HepG2 (cell line): ENCODE measurements at places on chromosomes 12 and 14.
A peak's percentile ranks its signal among the peaks of the same experiment; 100 is the strongest.

- DNase-seq = no peak
These were observed 69.0 kb upstream of the GPHB5 start for GRCh38 chr14:63387711-63388110.

GRCh38 chr14:90883782-90884181 lies 67.6 kb upstream of the TTC7B start:
- DNase-seq = no peak

DNA sequence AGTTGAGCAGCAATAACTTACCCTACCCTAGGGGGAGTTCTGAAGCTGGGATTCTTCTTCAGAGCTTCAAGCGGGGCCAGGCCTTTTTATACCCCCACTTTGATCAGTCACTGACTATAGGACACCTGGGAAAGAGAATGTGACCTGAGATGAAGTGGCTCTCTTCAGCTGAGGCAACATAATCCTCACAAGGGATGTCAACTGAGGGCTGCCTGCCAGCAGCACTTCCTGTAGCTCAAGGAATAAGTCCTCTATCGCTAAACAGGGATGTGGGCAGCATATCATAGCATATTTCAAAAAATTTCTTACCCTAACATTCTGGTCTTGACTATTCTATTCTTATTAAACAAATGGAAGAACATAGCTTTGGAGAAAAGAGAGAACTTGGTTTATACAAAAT lies 17.4 kb downstream of the LGALS3 start:
- no peak for DNase-seq

- DNase-seq = no peak
These were observed 17.1 kb downstream of the POU6F1 start for GRCh38 chr12:51200806-51201205.

DNA sequence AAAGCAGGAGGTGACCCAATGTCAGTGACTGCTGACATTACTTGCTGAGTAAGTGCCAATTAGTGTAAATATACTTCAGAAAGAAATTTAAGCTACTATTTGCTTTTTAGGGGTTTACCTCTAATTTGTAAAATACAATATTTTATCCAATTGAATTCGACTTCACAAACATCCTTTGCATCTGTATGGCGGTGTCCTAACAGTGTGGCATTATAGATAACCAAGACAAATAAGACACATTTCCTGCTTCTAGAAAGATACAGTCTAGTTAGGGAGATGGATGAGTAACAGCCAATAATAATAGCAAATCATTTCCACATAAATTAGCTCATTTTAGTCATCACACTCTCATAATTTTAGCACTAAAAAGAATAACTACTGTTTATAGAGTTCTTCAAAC lies 196.5 kb downstream of the AKAP6 start:
- DNase-seq = no peak

- no peak for DNase-seq
These were observed 129.2 kb upstream of the SLCO1B1 start for GRCh38 chr12:21001778-21002177.

DNA sequence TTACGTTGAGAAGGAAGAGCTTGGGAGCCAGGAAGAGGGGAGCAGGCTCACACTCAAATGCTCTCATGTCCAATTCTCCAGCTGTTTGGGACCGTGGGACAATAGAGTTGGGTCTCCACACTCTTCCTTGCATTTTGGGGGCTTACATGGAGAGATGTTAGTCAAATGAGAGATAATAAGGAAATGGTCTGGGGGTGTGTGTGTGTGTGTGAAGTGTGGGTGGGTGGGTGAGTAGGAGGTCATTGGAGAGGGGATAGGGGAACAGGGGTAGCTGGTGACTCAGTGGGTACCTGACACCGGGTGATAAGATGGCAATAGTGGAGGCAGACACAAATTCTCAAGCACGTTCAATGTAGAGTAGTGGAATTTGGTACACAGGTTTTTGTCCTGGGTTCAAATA lies 68.0 kb downstream of the B4GALNT3 start:
- DNase-seq = no peak

DNA sequence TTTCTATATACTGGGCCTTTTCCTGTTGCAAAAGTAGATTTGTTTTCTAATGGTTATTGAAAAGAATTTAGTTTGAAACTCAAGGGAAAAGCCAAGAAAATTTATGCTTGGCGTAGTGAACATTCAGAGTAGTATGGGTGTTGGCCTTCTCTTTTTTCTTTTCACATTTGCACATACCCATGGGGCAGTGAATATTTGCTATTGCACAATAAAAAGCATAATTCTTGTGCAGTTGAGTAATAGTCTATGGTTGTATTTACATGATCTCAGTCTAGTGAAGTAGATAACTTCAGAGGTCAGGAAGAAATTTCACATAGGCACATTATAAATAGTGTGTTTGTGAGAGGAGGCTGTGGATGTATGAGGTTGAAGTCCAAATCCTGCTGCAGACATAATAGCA lies 158.1 kb downstream of the FLRT2 start:
- DNase-seq = no peak

DNA sequence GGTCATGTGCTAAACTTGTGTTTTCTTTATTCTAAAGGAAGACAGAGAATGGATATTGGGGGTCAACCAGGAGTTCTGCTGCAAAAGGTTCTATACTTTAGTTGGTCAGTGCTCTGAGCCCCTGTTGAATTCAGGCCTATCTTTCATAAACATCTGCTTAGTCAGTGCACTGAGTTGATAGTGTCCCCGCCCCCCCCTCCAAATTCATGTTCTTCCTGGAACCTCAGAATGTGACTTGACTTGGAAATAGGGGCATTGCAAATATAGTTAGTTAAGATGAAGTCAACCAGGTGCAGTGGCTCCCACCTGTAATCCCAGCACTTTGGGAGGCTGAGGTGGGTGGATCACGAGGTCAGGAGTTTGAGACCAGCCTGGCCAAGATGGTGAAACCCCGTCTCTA lies 23.3 kb downstream of the CHST11 start:
- no peak for DNase-seq

DNA sequence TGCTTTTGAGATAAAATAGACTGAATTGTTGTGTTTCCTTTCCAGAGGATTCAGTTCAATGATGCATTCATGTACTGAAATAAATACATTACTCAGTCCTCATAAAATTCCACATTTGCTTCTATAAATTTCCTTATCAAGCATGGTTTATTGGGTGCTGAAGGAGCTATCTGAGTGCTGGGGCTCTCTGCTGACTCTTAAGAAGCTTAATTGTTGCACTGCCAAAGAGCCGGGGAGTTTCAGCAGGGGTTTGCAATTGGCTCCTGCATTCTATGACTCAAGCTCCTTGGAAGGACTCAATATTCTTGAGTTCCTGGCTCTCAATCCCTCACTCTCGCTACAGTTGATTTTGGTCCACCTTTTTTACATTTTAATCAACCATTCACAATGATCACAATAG lies 69.8 kb upstream of the PYGL start:
- DNase-seq = no peak

DNA sequence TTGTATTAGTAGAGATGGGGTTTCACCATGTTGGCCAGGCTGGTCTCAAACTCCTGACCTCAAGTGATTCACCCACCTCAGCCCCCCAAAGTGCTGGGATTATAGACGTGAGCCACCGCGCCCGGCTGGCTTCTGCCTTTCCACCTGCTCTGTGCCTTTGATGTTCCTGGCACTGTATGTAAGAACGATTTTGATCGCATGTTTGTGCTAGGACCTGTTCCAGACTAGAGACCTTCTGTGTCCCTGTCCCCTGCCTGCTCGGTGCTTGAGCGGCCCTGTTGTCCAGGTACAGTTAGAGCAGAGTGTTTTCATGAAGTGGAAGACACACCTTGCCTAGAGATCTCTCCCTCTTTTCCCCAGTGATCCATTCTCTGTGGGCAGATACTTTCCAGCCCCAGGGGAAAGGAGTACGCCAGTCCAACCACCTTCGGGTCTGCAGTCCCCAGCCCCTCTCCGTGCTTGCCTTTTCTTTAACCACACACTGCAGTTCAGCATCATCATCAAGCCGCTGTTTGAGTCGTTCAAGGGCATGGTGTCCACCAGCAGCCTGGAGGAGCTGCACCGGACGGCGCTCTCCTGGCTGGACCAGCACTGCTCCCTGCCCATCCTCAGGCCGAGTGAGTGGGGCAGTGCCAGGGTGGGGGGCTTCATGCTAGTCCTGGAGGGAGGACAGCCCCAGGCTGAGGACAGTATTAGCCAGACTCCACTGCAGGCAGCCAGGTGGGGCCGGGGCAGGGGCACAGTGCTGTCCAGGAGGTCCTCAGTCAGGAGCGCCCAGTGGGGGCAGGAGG lies 33.4 kb downstream of the IL31 start:
- DNase-seq = no peak

- no peak for DNase-seq
These were observed 42.1 kb upstream of the FZD10 start for GRCh38 chr12:130120012-130120805.

DNA sequence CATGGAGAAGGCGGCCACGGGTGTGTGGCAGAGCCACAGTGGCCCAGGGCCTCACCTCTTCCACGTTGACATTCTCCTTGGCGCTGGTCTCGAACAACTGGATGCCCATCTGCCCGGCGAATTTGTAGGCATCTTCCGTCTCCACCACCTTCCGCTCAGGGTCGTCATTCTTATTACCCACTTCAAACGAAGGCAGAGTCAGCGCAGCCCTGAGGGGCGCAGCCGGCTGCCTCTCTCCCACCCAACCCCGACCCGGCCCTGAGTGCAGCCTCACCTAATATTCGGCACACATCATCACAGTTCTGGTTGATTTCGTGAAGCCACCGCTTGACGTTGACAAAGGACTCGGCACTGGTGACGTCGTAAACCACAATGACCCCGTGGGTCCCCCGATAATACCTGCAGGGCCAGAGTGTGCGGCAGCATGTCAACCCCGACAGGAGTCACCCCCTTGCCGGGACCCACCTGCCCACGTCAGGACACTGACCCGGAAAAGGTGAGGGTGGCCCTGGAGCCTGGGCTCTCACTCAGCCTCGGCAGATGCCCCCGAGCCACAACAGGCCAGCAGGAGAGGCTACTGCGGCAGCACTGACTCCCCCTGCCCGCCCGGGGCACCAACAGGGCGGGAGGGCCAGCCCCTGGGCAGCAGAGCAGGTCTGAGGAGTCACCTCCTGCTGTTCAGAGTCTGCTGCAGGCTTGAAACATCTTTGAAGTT lies 17.6 kb downstream of the RAB35 start:
- no peak for DNase-seq

- no peak for DNase-seq
These were observed 157.6 kb downstream of the SUDS3 start for GRCh38 chr12:118534003-118534402.

DNA sequence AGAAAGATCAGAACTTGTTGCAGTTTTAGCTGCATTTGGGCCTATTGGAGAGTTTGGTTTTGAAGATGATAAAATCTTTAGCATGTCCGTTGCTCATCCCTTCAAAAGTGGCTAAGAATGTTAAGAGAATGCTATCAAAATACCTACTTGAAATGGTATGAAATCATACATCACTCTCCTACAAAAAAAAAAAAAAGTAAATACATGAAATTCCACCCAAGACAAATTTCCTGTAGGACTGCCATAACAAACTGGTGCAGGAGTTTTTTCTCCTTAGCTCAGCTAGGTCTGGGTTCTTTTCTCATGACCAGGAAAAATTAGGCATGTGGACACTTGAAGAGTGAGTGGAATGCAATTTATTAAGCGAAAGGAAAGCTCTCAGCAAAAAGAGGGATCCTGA lies 15.9 kb upstream of the FAR2 start:
- no peak for DNase-seq

DNA sequence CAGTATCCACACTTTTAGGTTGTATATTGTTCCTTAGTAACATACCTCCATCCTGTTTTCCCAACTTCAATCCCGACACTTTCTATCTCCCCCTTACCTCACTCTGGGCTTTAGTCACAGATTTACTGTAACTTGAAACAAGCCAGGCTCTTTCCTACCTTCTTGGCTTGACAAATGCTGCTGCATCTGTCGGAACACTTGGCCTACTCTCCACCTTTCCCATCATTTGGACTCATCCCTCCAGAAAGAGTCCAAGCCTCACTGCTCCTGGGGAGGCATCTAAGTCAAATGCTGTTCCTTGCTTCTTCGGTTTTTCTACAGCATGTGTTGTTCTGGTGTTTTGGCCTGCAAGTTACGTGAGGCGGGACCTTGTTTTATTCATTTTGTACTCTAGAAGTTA lies 142.4 kb downstream of the DACT1 start:
- DNase-seq = no peak

- peak; percentile 11 for DNase-seq
These were observed 76.9 kb upstream of the REP15 start for GRCh38 chr12:27619308-27619707.

DNA sequence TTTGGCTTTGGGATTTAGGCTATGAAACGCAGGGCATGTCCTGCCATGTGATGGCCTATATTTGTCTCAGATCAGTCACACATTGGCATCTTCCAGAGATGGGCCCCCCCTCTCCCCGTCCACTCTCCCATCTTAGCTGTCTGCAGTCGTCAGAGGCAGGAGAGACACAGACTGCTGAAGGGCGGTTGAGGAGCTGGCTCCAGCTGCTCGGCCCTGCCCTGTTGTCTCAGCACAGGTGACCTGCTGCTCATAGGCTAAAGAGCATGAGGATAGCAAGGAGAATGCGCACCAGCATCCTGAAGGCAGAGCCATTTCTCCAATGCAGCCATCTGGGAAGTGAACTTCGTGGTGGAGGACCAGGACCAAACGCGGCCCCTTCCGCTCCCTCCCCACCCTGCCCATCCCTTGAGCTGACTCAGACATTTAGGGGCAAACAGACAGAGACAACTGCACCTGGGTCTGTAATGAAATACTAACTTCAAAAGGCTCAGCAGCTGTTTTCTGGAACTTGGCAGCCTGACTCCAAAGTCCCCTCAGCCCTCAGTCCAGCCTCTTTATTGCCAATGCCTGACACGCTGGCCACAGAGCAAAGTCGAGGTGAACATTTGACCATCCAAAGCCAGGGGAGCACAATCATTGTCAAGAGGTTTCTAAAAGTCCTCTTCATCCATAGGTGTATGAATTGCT lies 22.3 kb downstream of the FZD10 start:
- DNase-seq = no peak

DNA sequence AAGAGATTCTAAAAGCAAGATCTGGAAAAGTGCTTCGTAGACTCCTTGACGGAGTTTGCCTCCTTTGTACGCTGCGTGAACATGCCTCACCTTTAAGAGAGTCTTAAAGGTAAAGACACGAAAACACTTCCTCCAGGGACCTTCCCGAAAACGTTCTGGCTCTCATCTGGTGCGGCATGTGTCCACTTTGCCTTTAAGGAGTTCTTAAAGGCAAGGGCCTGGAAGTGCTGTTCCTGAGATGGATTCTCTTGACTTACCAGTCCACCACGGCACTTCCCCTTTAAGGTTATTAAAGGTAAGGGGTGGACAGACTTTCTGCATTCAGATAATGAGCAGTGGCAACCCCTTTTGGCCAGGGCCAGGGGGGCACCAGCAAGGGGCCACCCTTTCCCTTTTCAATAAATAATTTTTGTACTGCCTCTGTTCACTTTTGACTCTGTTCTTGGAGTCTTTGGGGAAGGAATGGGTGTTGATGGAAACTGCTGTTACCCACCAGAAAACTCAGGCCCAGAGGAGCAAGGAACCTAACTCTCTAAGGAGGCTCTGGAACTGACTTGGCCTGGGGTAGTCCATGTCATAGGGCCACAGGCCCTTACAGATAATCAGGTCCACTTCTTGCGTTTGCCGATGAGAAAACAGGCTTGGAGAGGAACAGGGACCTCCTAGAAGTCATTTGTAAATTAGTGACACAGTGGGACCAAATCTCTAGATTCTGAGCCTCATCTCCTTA lies 4.4 kb downstream of the REM2 start:
- DNase-seq = no peak

GRCh38 chr12:26771861-26772260 lies 61.1 kb downstream of the ITPR2 start:
- no peak for DNase-seq

- peak; percentile 41 for DNase-seq
These were observed 16.5 kb upstream of the LUM start for GRCh38 chr12:91127751-91128150.

GRCh38 chr12:117587631-117588287 lies 226.3 kb upstream of the NOS1 start:
- DNase-seq = peak; percentile 15

GRCh38 chr12:51108136-51108535 lies 24.7 kb upstream of the CSRNP2 start:
- no peak for DNase-seq
